Bronchus fibroblast of lung (primary cell): ENCODE measurements at places on chromosomes 11 and 22. TPM values are rescaled to one million over a fixed set of nuclear protein-coding genes. Genes with fewer than 3 reads are reported as not detected.

The CECR2 gene
- 0.15 and 0.17 TPM in 2 replicates for total RNA-seq

The MPPED2 gene
- total RNA-seq = 0.15 and 0.17 TPM in 2 replicates

The TRPC6 gene
- 1.2 and 1.5 TPM in 2 replicates for total RNA-seq

The TRIM29 gene
- not detected in 2 replicates for total RNA-seq

The HTR3B gene
- not detected in 2 replicates for total RNA-seq
